ENCODE measurements at places on chromosomes 7 and 10.

DNA sequence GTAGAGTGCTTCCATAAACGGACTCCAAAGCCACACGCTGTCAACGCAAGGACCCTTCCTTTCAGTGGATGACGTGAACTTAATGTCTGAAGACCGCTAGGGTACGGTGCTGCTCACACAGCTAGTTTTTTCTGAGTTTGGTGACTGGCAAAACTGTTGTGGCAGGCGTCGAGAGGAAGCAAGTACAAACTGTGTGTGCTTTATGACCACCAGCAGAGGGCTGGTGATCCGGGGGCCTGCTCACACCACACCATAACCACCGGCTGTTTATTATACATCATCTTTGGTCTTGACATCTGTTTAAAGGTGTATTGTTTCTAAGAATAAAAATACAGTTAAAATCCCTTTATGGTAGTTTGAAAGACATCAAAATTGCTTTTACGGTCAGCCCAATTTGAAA is 37.1 kb upstream of the ATP6V0A4 start:
- DNase-seq, result no peak

DNA sequence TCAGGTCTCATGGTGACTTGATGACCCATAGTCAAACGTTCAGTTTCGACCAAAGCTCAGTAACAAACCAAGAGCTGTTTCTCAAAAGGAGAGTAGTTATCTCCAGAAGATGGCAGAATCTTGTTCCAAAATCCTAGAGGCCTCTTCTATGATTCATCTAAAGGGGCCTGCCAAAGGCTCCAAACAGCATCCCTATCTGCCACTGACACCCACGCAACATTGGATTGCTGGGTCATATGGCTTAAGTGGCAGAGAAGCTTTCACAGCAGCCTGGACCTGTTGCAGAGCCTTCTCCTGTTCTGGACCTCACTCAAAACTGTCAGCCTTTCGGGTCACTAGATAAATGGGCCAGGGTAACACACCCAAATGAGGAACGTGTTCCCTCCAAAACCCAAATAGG is 54.0 kb upstream of the LRRC18 start:
- no peak for DNase-seq

GRCh38 chr10:98323221-98324164 is 55.5 kb upstream of the LOXL4 start:
- DNase-seq, result peak; percentile 54

DNA sequence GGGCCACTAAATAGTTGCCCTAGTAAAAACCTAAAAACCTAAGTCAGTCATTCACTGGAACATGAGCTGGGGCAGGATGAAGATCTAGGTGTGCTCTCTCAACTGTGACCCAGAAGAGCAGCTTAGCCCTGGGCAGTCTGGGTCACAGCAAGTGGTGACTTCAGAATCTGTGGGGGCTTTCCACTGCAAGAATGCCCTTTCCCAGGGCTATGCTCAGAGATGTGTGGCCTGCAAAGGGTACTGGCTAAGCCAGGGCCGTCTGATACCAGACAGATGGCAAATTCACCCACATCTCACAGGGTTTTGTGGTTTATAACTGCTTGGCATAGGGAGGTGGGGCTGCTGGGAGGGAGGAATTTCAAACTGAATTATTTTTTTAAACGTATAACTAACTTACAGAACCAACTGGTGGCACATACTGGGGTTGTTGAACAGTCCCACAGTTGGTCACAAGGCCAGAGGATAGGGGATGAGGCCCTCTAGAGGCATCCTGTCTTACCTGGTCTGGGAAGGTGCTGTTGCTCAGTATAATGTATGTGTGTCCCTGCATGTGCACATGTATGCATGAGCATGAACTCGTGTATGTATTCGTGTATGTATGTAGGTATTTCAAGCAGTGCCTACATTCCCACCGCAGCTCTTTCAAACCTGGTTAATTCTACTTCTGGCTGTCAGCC is 63.2 kb downstream of the PRPF18 start:
- DNase-seq, result no peak

DNA sequence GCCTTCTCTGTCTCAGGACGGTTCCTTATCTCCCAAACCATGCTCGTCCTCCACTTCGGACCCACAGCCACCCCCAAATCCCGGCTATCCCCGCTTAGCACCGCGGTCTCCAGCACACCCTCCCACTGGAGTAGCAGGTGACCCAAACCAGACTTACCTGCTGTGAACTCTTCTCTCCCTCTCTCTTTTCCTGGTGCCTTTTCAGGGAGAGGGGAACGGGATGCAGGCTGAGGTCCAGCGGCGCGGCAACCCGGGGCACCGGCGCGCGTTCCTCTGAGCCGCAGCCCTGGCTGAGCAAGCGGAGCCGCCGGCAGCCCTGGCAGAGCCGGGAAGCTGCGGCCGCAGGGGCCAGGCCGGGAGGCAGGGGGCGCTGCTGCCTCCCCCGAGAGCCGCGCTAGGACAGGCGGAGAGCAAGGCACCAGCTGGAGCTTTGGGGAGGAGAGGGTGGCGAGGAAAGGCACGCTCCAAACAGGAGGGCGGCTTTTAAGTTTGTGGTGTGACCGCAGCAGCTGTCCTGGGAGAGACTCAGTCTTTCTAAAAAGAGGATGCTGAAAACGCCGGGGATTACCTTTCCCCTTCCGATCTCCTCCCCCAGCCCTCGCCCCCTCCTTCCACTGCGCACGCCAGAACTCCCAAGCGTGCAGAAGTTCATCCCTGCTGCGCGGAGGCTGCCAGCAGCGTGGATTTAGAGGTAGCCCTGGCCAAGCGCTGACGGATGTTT is at the start of gene SEMA3D:
TSS of gene SEMA3D (minus strand) at position 536 of the 721 bp plus-strand sequence. CDS start 65,165 bp downstream, outside the sequence.
- DNase-seq, result peak; percentile 55

GRCh38 chr10:72663971-72664370 is 28.0 kb upstream of the MCU start:
- no peak for DNase-seq

DNA sequence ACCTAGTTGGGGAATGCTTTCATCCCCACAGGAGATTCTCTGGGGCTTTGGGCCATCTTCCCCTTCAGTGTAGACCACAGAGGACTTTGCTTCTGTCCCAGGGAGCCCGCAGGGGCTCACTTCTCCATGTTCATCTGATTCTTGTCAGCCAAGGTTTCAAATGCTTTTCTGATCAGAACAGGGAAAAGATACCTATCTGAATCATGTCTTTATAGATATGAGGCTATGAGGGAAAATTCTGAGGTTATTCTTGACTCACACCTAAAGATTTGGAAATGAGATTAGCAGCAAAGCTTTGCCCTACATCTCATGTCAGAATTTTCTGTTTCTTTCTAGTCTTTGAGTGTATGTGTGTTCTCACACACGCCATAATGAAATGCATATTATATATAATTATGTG is 53.3 kb downstream of the FIGNL1 start:
- DNase-seq, result no peak

- no peak for DNase-seq
Measured at GRCh38 chr10:75008952-75009351, 102.5 kb upstream of the SAMD8 start.

DNA sequence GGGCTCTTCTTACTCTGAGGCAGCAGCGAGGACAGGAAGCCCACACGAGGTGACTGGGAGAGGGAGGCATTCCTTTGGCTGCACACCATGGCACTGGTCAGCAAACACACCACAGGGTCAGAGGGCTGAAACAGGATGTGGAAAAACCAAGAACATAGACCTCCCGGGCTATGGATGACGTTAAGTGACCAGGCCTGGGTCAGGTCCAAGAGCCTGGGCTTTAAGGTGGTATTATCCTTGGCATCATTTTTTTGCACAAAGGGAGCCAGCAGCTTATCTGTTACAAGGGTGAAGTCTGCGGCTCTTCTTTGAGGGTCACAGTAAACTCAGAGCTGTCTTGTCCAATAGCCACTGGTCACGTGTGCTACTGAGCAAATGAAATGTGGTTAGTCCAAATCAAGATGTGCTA is 7.0 kb downstream of the WDR91 start:
- DNase-seq, result no peak

DNA sequence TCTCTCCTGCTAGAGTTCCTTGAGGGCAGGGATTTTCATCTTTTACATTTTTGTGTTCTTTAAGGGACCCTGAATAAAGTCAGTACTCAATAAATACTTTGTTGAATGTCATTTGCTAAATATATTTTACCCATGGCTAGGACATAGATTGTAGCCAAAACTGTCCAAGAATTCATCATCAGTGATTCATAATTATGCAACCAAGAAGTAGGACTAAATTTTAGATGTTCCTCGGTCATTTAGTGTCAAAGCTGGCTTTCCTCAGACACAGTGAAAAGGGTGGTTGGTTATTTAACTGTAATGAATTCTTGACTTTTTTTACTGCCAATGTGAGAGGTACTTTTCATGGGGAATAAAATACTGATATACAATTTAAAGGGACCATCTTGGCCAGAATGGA is 3.3 kb downstream of the NUDT13 start:
- DNase-seq, result no peak

DNA sequence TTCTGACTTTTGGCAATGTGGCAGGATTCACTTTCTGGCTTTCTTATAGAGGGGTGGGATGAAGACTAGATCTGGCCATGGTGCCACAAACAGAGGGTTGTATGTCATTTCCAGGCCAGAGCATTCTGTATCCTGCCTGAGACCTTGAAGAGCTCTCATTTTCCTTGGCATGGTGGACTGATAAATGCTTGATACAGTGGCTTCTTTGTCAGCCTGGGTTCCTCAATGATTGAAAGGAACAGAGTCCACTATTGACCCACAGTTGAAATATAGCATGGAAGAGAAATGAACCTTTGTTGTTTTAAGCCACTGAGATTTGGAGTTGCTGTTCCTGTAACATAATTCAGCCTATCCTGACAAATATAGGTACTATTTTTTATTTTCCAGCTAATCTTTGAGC is 462.7 kb downstream of the SUGCT start:
- DNase-seq, result no peak

- DNase-seq, result peak; percentile 44
Measured at GRCh38 chr7:115689941-115690340, 340.6 kb downstream of the TFEC start.

DNA sequence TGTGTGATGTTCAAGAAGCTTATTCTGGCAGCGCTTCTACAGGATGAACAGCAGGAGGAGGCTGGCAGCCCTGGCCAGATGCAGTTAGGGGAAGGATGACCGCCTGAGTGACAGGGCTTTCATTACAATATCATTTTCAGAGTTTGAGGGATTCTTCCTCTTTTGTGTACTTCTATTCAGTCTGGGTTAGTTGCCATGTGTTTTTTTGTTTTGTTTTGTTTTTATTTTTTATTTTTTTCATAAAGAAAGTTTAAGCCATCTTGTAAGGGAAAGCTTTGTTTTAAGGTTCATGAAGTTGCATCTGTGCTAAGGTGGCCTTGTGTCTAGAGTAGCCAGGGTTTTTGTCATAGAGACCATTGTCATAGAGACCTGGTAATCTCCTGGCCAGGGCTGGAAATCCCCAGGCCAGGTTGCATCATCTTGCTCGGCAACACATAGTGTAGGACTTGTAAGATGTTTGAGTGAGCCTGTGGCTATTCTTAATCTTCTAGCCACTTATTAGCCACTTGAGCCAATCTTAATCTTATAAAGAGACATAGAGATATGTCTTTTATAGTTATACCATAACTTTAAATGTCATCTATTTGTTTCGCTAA is 230.5 kb upstream of the TMEM229A start:
- no peak for DNase-seq

GRCh38 chr7:1768832-1769231 is 98.8 kb downstream of the ELFN1 start:
- no peak for DNase-seq

- DNase-seq, result no peak
Measured at GRCh38 chr10:2076528-2076927, 339.2 kb upstream of the ADARB2 start.

- no peak for DNase-seq
Measured at GRCh38 chr7:29278337-29279069, 83.9 kb downstream of the CHN2 start.

DNA sequence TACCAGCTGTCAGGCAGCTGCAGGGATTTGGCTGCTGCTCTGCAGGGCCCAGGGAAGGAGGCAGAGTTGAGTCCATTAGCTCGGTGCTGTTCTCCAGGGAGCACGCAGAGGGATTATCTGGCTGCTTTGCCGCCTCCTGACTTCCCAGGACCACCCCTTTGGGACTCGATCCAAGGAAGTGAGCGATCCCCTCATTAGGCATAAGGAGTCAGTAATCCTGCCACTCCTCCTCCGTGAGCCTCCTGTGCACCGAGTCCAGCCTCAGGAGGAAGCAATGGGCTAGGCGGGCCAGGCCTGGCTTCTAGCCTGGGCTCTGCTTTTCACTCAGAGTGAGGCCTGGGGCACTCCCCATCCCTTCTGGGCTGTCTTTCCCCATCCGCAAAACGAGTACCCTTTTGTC is 417.9 kb downstream of the RPS24 start:
- no peak for DNase-seq

Data from fibroblast of the conjunctiva (primary cell).